ENCODE measurements at places on chromosomes 6 and 20.

DNA sequence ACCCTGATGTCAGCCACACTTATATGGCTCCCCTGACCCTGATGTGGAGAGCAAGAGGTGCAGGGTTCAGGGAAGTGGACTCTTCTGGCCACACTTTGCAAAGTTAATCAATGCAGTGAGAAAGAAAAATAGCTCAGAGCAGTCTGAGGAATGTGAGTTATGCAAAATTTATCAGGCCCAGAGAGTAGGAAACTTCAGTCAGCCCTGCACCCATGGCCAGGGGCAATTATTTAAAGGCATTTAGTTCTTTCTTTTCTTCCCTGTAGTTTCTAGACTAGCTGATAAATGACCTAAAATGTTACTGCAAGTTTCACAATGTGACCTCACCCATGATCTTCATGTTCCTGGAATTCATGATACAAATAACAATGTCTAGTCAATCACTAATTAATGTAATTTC is 143.7 kb upstream of the GGTLC1 start:
- DNase-seq: no peak

GRCh38 chr6:121837545-121838229 is 402.2 kb downstream of the GJA1 start:
- no peak for DNase-seq

GRCh38 chr6:156174031-156174890 is 602.9 kb upstream of the ARID1B start:
- no peak for DNase-seq

GRCh38 chr6:11023032-11023431 is 21.1 kb downstream of the ELOVL2 start:
- no peak for DNase-seq

DNA sequence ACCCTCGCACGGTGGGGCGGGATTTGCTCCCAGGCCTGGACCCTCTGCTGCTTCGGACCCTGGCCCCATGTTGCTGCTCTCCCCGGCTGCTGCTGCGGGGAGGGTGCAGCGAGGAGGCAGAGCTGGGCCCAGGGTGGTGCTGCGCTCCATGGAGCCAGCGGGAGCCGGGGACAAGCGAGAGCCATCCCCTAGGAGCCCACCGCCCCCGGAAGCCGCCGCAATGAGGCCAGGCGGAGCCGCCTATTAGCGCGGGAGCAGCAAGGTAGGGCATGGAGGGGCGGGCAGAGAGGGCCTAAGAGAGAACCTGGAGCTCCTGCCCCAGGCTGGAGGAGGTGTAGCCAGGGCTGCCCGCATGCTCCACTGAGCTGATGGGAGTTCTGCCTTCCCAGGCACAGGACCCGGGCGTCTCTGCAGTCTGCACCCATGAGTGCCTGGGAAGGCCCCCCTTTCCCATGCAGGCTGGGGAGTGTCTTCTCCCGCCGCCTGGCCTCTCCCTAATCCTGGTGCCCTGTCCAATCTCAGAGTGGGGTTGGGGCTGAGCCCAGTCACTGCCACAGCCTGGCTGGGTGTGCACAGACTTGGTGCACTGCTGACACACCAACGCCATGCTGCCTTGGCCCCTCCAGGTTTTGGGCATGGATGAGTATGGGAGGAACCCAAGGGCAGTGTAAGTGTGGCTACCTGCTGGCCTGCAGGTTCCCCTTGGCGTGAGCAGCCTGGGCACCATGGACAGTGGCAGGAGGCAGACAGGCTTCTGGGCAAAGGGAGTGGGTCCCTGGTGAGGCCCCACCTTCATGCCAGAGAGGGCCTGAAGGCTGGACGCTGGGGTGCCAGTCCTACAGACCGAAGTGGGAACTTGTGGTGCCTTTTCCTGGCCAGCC is 360.6 kb upstream of the MAP3K7 start:
- DNase-seq: no peak

DNA sequence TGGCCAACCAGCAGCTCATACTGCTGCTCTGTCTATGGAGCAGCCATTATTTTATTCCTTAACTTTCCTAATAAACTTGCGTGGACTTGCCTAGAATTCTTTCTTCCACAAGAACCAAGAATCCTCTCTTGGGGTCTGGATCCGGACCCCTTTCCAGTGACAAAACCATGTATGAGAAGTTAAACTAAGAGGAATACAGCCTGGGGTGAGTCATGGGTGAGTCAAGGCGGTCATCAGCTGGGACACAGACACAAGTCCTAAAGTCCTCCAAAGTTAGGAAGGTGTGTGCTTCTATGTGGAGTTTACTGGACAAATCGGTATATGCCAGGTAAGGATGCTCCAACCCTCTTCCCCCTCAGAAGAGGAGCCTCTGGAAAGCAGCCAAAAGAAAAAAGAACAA is 690.0 kb upstream of the CHD6 start:
- no peak for DNase-seq

DNA sequence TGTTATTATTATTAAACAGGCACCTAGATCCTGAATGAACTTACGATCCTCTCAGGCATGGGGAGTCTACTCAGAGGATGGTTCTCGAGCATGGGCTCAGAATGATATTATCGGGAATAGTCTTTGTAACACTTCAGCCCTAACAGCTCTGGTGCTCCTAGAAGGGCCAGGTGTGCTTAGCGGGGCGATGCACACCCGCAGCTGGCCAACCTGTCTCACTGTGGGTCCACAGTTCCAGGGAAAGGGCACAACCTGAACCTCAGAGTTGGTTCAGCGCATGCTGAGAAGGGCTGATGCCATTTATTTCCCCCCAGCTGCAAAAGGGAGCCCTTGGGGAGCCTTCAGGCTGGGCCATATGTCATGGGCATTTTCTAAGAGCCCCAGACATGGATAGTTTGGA is 26.2 kb downstream of the RRAGD start:
- DNase-seq: no peak

DNA sequence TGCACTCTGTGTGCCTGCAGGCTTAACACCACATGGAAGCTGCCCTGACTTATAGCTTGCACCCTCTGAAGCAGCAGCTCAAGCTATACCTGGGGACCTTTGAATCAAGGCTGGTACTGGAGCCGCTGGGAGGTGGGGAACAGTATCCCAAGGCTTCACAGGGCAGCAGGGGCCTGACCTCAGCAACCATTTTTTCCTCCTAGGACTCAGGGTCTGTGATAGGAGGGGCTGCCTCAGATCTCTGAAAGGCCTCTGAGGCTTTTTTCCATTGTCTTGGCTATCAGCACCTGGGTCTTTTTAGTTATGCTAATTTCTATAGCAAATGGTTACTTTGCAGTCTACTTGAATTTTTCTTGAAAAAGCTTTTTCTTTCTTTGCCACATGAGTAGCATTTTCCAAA is 80.2 kb upstream of the OPRM1 start:
- no peak for DNase-seq

- DNase-seq: no peak
Measured at GRCh38 chr20:41734506-41734945, 116.3 kb upstream of the CHD6 start.
